Left hindlimb (tissue), 1 donor: ENCODE measurements at places on chromosomes 3 and 15.

GRCh38 chr3:123948449-123948848, 12.6 kb downstream of the CCDC14 start:
- no peak for DNase-seq

- DNase-seq: no peak
These were observed 149.3 kb downstream of the UNC13C start for GRCh38 chr15:54127574-54127973.

DNA sequence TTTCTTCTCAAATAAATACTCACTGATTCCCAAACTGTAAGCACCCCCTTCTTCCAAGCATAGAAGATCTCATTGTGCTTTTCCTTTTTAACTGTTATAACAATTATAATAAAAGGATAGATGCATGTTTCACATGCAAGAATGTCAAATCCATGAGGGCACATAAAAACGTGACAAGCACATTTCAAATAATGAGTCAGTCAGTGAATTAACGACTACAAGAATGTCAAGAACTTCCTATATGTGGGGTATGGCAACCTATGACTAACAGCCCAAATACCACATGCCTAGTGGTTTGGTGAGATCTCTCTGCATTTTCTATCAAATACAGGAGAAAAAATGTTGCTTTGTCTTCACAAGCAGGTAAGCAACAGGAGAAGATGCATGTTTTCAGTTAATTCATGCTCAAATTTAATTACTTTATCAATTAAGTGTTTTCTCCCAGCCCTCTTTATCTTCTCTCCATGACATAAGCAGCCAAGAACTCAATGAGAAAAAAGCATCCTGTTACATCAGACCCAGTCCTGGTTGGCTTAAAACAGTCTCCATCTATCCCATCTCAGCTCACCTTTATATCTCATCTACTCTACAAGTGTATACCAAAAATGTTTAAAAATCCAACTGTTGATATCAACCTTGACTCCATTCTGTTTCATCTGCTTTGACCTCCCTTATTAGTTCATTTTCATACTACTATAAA, 181.5 kb upstream of the LMCD1 start:
- no peak for DNase-seq

DNA sequence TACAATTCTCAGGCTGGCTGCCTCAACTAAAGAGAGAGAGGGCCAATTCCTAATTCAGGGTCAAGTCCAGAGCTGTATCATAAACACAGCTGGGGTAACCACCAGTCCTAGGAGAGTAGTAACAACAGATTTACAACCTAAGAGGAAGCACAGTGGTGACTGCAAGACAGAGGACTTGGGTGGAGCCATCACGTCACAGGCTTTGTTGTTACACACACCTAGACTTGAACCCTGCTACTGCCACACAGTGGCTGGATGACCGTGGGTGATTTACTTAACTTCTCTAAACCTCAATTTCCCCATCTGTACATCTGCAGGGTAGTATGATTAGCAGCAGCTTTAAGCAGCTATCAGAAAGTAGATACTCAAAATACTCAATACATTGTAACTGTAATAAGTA, 78.6 kb downstream of the MYLK start:
- DNase-seq: no peak

DNA sequence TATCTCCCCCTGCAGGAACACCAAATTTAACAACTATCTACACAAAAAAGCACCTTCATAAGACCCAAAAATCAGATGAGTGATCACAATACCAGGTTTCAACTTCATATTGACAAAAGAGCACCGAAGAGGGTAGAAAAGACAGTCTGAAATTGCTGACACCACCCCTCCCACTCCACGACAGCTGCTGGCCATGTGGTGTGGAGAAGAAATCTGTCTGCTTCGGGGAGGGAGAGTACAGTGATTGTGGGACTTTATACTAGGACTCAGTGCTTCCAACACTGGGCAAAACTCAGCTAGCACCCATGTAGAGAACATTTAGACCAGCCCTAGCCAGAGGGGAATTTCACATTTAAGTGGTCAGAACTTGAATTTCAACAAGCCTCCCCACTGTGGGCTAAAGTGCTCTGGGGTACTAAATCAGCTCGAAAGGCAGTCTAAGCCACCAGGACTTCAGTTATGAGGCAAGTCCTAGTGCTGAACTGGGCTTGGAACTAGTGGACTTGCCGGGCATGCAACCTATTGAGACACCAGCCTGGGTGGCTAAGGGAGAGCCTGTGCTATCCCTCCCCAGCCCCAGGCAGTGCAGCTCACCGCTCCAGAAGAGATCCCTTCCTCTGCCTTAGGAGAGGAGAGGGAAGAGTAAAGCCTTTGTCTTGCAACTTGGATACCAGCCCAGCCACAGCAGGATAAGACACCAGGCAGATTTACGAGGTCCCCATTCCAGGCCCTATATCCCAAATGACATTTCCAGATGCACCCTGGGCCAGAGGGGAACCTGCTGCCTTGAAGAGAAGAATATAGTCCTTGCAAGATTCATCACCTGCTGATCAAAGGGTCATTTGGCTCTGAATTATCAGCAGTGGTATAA, 44.6 kb upstream of the POU1F1 start:
- no peak for DNase-seq

DNA sequence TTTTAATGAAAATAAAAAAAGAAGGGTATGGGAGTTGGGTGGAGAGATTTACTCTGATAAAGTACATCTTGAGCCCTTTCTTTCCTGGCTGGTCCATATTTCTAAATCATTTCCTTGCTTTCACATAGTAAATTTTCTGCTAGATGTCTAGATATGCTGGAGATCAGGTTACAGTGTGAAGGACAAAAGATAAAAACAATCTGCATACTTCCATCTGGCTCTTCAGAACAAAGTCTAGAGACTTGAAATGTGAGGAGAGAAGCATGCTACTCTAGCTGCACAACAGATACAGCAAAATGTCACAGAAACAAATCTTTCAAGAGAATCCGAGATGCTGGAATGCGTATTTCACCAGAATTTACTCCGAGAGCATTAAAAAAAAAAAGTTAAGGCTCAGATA, 42.2 kb downstream of the FOXP1 start:
- DNase-seq: no peak

DNA sequence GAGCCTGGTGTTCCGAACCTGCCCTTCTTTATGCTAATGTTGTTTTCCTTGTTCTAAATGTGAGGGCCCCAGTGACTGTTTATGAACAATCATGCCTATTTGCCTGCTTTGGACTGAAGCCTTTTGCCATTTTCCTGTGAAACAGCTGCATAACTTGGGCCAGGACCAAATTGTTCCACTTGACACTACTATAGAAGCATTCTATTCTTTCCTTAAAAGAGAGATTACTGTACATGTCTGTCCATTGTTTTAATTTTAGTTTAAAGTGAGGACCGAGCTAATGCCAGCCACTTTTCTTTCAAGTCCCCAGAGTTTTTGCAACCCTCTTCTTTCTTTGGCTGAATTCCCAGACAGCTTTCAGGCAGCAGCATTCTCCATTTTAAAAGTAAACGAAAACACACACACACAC, 980.3 kb downstream of the CADM2 start:
- no peak for DNase-seq

DNA sequence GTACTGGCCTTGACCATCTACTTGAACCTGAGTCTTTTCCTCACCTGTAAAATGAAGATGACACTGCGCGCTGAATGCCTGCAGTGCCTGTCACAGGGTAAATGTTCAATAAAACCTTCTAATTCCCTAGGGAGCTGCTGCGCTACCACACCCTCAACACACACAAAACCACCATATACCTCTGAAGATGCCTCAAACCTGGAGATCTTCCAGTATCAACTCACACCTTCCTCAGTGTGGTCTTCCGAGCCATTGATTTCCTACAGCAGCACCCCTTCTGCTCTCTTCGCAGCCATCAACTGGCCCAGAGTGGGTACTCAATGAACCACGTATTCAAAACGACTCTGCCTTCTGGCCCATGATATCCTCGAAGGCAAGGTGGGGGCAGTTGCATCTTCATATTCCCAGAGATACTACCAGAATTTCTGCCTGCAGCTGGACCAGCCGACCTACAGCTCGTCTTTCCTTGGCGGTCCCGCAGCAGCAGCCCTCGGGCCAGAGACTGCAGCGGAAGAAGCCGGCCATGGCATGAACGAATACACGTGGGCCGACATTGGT, 695 bp downstream of the RPL32 start:
- no peak for DNase-seq
